Urothelium cell line (cell line): ENCODE measurements at places on chromosomes 12 and 14.

DNA sequence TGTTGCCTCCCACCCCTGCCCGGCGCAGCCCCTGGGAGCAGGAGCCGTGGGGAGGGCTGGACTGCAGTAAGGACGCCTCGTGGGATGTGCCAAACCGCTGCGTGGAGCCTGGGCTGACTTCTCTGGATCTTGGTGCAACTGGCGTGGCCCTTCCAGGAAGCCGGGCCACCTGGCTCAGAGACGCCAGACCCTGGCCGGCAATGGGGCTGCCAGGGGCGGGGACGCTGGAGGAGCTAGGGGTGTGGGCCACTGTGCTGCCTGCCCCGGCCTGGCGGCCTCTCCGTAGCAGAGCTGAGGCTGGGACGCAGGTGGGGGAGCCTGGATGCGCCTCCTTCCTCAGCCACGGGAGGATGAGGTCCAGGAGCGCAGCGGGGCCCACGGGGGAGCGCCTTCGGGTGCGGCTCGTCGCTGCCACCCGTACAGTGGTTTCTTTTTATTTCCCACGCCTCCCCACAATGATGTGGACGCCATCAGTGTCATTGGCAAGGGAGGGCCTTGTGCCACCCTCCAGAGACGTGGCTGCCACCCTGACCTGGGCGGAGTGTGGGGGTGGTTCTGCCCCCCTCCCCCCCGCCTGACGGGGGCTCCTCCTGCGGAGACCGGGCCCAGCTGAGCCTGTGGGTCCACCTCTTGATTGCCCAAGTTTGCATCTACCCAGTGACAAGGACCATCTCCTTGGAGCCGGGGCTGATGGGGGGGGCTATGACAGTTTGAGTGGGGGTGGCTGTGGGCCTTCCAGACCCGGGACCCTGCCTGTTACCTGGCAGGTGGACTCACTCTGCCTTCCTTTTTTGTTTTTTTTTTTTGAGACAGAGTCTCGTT lies 11.3 kb downstream of the DDX51 start:
- DNase-seq = no peak

DNA sequence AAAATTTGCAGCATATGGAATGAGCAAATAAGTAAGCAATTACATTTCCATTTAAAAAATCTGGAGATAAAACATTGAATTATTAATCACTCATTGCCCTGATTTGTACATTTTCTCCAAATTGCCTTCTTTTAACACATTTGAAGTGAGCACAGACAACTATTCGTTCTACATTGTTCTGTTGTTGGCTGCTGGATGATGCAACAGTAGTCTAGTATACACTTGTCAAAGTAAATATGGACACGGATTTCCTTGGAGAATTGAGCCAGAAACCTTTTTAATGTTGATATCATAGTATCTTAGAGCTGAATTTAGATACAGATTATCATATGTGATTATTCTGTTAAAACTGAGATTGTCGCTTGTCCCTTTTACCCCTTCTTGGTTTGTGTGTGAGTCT lies 188.2 kb downstream of the FUT8 start:
- no peak for DNase-seq

- no peak for DNase-seq
Measured at GRCh38 chr14:104598910-104599273, 5.7 kb downstream of the TMEM179 start.

DNA sequence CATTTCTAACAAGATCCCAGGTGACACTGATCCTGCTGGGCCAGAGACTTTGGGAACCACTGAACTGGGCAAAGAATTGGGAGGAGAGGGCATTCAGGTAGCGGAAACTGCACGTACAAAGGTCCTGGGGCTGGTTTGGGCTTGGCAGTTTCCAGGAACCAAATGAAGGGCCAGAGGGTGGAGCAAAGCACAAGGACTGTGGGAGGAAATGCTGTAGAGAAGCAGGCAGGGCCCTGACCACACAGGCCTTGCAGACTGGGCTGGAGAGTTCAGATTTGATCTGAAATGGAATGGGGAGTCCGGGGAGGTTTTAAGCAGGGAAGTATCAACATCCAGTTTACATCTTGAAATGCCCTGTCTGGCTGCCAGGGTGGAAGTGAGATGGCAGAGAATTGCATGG lies 195.1 kb downstream of the PHETA1 start:
- no peak for DNase-seq

GRCh38 chr12:52372216-52373154 lies 5.2 kb upstream of the KRT85 start:
- DNase-seq = peak; percentile 90

DNA sequence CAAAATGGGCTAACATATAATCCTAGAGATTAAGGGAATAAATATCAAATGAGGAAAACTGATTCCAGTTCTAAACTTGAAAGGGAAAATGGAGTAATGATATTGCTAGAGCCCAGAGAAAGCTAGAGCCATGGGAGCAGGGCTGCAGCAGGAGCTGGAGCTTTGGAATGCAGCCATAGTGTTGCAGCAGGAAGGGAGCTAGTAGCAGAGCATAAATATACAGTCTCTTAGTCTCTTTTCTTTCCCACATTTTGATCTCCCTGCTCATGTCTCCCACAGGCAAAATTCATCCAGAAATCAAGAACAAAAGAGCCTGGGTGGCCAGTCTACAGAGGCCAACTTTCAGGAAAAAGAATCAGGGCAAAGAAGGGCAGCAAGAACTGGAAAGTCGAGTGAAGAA lies 253.7 kb downstream of the ATXN7L3B start:
- no peak for DNase-seq

DNA sequence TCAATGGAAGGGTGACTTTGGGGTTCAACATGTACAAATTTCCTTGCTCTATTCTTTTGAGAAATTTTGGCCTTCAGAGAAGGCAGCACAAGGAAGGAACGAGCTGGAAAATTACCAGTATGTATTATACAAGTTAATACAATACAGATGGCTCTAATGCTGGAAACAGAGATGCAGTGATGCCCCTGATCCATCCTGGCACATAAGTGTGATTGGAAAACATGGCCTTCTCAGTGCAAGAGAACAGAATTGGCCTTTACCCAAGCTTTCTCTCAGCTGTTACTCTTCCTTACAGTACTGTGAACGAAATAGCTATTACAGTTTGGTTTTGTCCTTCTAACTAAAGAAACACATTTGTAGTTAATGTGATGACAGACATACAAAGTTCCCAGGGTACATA lies 102.5 kb upstream of the GPHB5 start:
- DNase-seq = no peak

- DNase-seq = no peak
Measured at GRCh38 chr12:119565404-119565803, 28.2 kb upstream of the TMEM233 start.

- no peak for DNase-seq
Measured at GRCh38 chr14:97206916-97207315, 409.7 kb downstream of the VRK1 start.

GRCh38 chr12:55922126-55922525 lies 5.6 kb downstream of the PYM1 start:
- DNase-seq = no peak
